ENCODE measurements at places on chromosomes 12 and 14.
A peak's percentile ranks its signal among the peaks of the same experiment; 100 is the strongest.

- no peak for DNase-seq
These were observed 11.7 kb upstream of the NAA30 start for GRCh38 chr14:57378661-57379060.

GRCh38 chr14:73243341-73243740, 6.0 kb downstream of the PAPLN start:
- no peak for DNase-seq

DNA sequence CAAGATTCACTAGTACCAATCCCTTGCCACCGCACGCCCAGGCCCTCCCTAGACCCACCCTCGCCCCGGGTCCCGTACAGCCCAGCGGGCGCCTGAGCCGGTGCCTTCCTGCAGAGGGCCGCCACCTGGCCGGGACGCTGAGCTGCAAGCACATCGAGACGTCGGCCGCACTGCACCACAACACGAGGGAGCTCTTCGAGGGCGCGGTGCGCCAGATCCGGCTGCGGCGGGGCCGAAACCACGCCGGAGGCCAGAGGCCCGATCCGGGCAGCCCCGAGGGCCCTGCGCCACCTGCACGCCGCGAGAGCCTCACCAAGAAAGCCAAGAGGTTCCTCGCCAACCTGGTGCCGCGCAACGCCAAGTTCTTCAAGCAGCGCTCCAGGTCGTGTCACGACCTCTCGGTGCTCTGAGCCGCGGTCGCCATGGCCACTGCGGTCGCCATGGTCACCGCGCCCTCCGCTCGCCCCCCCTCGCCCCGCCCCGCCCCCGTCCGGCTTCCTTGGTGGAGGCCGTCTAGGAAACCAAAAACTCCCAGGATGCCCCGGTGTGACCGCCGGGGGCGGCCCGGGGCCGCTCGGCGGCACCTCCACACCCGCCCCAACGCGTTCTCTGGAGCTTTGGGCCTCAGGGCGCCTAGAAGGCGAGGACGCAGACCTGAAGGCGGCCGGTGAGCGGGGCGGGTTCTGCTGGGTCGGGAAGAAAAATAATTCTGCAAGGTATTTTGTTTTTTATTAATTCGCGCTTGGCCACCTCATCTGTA, 3.7 kb downstream of the REM2 start:
- DNase-seq = peak; percentile 92

- no peak for DNase-seq
These were observed 119.4 kb upstream of the PLEKHA5 start for GRCh38 chr12:19010087-19010486.

GRCh38 chr14:40757376-40757950, 849.2 kb upstream of the LRFN5 start:
- no peak for DNase-seq

DNA sequence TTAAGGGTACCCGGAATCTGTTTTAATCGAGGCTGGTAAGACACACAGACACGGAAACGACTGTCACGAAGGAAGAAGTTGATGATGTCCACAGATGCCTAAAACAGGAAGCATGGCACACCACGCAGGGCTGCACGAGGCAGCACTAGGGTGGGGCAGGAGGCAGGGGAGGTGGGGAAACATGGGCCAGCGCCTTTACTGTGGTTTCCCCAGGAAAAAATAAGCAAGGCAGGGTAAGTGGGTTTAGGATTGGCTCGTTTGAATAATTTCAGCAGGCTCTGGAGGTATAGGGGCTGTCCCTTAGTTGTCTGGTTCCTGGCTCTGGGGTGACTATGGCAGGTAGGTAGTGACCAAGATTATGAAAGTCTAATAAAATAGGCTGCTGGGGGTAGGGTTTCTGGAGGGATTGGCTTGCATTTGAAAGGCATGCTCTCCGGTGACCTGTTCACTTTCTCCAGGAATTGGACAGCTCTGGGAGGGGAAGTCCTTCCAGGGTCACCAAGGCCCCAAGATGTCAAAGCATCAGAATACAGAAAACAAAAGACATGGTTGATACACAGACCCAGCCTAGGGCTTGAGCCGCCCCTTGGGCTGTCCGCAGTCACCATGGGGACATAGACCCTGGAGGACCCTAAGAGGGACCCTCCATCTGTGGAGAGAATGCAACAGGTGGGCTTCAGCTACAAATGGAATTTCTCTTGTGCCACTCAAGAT, 35.3 kb downstream of the MAP1LC3B2 start:
- DNase-seq = no peak

GRCh38 chr12:20410734-20411133, 42.4 kb downstream of the PDE3A start:
- no peak for DNase-seq

DNA sequence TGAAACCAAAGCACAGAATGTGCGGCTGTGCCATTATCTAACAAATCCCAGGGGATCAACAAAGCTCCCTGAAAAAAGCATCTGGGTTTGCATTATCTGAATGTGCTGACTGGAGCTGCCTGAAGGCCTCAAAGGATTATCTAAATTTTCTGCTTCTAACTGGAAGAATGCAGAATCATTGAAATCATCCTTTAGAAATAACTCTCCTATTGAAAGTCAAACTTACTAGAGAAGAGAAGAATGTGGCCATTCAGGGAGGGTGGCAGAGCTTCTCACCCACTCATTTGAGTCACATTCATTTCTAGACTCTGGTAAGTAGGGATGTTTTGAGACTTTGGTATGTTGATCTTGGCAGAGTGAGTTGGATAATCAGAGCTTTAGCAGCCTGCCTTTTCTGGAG, 220.6 kb upstream of the RGS6 start:
- no peak for DNase-seq

GRCh38 chr12:125210104-125210755, 145.0 kb downstream of the AACS start:
- DNase-seq = no peak
